ENCODE measurements at places on chromosomes 5 and 9. TPM values are rescaled to one million over a fixed set of nuclear protein-coding genes. Genes with fewer than 3 reads are reported as not detected.
A peak's percentile ranks its signal among the peaks of the same experiment; 100 is the strongest.

The ATOX1 gene
- total RNA-seq: 77.9 TPM

The PITX1 gene
- total RNA-seq: not detected

DNA sequence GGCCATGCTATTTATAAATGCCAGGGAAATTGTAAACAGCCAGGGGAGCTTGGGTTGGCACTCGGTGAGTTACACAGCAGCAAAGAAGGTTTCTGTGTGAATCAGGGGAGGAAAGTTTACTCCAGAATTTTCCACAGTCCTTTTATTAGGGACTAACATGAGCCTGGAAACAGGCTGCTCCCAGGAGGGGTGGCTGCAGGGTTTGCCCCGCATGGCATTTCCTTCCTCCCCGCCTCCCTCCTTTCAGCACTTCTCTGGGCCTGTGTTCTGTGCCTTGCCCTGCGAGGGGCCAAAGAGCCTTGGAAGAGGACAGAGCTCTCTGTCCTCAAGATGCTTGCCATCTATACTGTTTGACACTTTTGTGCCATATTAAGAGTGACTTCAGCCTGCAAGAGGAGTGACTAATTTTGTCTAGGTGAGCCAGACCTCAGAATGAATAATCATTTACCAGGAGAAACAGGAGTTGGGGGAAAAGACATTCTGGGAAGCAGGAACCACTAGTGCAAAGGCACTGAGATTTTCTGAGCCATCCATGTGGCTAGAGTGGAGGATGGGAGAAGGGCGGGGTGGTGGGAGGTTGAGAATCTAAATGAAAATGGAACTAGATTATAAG is 1.8 kb downstream of the GSN start:
- no peak for DNase-seq

DNA sequence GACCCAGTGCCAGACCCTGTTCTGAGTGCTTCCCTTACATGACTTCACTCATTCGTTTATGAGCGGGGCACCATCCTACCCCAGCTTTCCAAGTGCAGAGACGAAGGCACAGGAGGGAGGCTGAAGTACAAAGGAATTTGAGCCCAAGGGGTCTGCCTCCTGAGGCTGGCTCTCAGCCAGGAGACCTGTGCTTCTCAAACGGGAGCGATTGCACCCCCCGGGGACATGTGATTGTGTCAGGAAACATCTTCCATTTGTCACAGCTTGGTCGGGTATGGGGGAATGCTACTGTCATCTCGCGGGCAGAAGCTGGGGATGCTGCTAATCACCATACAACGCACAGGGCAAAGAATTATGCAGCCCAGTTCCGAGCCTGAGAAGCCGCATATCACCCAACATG is 23.9 kb downstream of the ADCY2 start:
- peak; percentile 64 for DNase-seq

DNA sequence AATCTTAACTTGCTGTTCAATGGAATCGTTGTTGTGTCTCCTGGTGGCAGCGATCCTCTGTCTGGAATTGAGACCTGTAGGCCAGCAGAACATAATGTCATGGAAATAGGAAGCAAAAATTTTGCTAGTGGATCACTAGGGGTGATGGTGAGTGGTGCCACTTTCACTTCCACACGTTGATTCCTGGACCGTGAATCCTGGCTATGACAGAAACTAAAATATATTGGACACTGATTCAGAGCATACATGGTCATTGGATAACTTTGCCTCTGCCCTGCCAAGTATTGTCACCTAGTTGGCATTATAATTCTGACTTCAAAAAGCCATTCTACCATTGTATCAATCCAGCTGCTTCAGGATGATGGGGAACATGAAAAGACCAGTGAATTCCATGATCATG is 353.2 kb downstream of the IRX1 start:
- no peak for DNase-seq
